T-helper 9 cell (primary cell): ENCODE measurements at places on chromosomes 7 and 10.

- no peak for DNase-seq
Observed at GRCh38 chr7:68279827-68280400, 1283.3 kb downstream of the TYW1 start.

DNA sequence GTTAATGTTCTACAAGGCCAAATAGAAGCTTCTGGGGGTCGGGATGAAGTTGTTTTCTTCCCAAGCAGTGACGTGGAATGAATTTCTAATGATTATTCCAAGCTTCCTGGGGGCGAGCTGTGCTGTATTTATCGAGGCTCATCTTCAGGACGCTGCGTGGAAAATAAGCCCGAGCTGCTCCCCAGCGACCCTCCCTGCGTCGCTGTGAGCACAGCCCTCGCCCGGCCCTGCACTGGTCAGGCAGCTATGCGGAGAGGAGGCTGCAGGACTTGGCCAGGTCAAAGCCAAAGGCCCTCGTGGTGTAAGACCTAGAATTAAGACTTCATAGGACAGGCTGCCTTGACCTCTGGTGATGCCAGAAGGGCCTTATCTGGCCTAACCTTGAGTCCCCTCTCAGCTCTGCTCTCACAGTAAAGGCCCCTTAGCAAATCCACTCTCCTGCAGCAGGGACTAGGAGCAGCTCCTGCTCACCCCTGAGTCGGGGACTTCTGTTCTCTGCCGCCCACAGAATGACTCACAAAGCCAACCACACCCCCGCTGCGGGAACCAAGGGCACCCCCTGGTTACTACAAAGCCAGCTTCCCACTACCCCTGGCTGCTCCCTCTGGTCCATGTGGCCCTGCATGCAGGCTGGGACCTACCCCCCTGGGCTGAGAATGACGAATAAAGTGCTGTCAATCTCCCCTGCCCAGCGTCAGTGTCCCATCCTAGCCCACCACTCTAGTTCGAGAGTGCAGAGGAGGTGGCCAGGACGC lies 501.6 kb downstream of the TCERG1L start:
- no peak for DNase-seq

DNA sequence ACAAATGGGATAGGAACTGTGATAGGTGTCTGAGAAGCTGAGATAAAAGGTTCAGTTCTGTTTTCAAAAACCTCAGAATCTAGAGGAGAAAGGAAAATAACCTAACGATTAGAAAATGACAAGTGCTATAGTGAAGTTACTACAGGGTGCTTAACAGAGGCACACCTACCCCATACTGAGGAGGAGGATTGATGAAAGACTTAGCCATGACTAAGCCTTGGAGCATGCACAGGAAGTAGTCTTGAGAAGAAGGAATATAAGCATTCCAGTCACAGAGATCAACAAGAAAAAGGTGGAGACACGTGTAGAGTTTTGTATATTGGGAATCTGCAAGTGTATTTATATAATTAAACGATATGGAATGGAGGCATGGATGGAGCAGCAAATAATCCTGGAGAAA lies 1225.5 kb upstream of the CELF2 start:
- DNase-seq = no peak

DNA sequence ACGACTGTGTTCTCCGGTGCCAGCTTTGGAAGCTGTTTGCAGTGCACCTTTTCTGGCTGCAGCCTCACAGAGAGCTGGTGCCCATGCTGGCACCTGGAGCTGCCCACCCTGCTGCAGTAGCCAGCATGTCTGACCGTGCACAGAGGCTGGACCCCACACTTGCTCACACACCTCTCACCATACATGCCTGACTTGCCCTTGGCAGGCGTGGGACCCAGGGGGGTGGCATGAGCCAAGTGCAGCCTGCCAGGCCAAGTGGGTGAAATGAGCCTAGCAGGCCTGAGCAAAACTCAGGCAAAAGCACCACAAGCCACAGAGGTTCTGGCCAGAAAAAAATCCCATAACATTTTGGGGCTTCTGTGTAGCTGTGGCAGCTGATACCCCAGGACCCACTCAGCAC lies 258.8 kb downstream of the XPNPEP1 start:
- DNase-seq = no peak

- DNase-seq = no peak
Observed at GRCh38 chr7:148253629-148254028, 336.9 kb upstream of the C7orf33 start.

DNA sequence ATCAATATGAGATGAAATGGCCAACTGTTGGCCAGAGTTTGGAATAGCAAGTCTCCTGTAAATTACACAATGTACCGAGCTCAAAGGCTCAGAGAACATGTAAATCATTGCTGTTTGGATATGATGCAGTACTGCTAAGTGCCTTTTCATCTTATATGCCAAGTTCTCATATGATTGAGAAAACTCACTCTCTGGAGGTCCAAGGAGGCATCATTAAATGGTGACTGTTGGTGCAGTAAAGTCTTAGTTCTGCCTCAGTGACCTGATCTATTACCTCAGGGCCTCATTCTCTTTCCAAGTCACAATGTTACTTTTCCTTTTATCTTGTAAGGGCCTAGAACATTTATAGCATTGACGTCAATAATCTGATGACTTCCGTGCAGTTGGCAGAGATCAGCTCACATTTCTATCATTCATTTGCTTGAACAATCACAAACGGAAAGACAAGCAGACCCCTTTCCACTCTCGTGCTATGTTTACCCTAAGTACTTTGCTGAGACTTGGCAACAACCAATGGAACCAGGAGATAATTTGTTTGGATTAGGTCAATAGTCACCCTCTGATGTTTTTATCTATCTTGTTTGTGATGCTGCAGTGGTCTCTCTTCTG lies 32.6 kb upstream of the PDK4 start:
- no peak for DNase-seq

DNA sequence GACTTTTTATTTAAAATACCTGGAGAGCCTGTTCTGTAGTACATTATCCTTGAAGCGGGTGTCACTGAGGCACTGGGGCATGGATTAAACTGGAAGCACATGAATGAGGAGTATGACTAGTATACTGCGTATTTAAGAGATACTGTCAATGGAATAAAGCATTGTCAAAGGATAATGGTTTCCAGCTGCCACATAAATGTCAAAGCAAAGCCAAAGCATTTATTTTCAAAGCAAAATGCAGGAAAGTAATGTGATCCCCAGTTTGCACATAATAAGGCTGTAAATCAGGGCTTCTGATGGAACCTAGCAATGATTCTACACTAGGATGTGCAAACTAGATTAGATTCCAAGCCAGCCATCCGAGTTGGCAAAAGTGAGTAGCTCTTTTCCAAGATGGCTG lies 240.1 kb downstream of the POU6F2 start:
- DNase-seq = no peak

DNA sequence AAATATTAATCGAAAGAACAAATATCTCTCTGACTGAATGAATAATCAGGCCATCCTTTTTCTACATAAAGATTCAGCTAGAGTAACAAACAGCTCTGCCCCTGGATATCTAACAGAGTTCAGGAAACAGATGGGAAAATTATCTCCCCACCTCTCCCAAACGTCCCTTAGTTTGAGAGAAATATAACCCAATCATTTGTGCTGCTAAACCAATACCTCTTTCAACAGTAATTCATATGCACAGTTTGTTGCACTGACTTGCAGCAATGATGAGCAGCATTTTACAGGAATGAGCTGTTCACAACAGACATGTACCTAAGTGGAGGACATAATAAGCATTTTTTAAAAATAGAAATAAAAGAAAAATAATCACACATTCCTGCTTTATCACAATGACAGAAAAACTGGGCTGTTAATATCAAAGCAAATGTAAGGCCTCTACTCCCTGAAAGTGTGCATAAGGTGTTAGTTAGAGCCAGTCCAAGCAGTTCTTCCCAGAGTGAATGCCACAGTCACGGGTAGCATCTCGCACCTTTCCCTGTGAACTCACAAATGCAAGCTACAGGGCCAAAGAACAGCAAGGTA lies 2.3 kb downstream of the CREB3L2 start:
- DNase-seq = no peak
